A549 (cell line): ENCODE measurements at places on chromosomes 2 and 18. TPM values are rescaled to one million over a fixed set of nuclear protein-coding genes. Genes with fewer than 3 reads are reported as not detected.

NYAP2 gene
- polyA plus RNA-seq = 0.01 to 0.03 TPM in 2 of 3 replicates, not detected in the other

- no peak for DNase-seq
Measured at GRCh38 chr2:157164370-157164769, 93.1 kb upstream of the GALNT5 start.

DNA sequence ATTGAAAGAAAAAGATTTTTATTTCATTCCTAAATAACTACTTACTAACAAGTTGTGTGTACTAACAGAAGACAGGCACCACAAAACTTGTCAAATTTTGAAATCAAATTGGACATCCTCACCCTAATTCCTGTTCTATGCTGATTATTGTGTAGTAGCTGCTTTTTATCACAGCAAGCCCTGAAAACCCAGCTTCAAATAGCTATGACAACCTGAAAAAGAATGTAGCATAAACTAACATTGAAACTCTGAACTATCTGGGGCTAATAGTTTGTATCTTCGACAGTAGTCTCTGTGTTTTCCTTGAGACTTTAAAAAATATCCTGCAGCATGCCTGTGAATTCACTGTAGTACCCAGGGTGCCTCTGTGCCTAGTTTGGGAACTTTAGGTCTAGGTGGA is 122.6 kb downstream of the WDPCP start:
- DNase-seq = no peak

DNA sequence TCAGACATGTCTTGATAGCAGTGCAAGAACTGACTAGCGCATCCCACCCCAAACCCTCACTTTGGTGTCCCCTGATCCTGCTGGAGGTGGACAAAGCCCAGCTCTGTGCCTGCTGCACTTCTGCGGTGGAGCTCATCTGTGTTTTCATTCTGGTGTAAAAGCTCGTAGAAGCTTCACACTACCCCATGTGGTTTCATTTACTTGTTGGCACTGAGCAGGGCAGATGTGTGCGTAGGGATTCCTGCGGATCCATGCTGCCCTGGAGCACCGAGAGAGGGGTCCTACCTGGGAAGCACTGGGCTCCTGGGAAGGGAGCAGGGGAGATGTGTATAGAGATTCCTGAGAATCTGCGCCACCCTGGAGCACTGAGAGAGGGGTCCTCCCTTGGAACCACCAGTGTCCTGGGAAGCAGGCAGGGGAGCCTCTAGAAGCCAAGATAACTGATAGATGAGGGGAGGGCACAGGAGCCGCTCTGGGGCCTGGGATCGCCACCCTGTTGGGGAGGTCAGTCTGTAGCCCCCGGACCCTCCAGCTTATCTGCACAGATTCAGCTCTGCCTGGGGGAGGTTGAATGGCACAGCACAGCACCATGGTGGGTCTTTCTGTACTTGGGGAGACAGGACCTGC is 106.9 kb upstream of the OTOS start:
- DNase-seq = no peak

- DNase-seq = no peak
Measured at GRCh38 chr2:55848096-55848495, 75.5 kb downstream of the EFEMP1 start.

- DNase-seq = no peak
Measured at GRCh38 chr2:88856409-88857135, 165.1 kb downstream of the RPIA start.
